Activated CD4-positive, CD25-positive, alpha-beta regulatory T cell treated with anti-CD3 and anti-CD28 coated beads, Interleukin-2, amount 50 U/mL, for 24 hours (primary cell): ENCODE measurements at places on chromosomes 16 and 17.
A peak's percentile ranks its signal among the peaks of the same experiment; 100 is the strongest.

DNA sequence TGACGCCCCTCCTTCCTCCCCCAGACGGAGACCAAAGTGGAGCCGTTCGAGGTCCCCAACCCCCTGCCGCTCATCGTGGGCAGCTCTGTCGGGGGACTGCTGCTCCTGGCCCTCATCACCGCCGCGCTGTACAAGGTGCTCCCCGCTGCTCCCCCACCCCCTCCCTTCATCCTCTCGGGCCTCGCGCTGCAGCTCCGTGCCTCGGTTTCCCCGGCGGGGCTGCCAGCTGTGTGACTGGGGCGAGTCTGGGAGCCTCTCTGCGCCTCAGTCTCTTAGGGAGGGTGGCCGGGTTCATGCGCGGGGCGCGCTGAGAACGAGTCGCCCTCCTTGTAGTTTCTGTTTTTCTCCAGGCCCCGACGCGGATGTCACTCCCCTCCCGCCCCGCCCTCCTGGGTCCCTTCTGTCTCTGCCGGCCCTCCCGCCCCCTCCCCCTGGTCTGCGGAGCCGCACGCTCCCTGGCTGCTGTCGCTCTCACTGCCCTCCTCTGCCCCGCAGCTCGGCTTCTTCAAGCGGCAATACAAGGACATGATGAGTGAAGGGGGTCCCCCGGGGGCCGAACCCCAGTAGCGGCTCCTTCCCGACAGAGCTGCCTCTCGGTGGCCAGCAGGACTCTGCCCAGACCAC lies 23.7 kb upstream of the ITGAX start:
- peak; percentile 35 for ATAC-seq

GRCh38 chr16:66057057-66057456 lies 309.4 kb upstream of the CDH5 start:
- ATAC-seq = no peak

DNA sequence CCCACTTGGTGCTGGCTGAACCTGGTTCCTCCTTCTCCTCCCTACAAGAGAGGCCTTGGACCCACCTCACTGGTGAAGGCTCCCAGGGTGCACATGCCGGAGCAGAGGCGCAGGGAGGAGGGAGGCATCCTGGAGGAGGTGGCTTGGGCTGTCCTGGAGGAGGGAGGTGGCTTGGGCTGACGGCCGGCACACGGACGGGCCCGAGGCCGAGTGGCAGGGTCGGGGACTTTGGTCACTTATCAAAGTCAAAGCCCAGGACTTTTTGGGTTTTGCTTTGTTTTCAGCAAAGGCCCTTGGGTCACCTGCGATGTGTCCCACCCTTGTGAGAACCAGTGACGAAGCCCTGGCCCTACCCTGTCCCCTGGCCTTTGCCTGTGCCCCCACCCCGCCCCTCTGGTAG lies 28.5 kb downstream of the ENDOV start:
- no peak for ATAC-seq

DNA sequence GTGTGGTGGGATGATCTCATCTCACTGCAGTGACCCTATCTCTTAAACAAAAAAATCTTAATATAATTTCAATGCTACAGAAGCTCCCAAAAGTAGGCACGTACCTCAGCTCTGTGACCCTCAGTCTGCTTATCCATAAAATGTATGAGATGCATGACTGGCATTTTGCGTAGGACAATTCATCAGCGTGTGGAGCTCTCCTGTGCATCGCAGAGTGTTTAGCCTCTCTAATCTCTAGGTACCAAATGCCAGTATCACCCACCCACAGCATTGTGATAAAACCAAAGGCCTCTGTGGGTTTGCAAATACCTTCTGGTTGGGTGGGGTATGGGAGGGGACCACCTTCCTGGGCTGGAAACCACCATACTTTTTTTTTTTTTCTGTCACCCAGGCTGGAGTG lies 19.0 kb upstream of the TUBG2 start:
- ATAC-seq = no peak

DNA sequence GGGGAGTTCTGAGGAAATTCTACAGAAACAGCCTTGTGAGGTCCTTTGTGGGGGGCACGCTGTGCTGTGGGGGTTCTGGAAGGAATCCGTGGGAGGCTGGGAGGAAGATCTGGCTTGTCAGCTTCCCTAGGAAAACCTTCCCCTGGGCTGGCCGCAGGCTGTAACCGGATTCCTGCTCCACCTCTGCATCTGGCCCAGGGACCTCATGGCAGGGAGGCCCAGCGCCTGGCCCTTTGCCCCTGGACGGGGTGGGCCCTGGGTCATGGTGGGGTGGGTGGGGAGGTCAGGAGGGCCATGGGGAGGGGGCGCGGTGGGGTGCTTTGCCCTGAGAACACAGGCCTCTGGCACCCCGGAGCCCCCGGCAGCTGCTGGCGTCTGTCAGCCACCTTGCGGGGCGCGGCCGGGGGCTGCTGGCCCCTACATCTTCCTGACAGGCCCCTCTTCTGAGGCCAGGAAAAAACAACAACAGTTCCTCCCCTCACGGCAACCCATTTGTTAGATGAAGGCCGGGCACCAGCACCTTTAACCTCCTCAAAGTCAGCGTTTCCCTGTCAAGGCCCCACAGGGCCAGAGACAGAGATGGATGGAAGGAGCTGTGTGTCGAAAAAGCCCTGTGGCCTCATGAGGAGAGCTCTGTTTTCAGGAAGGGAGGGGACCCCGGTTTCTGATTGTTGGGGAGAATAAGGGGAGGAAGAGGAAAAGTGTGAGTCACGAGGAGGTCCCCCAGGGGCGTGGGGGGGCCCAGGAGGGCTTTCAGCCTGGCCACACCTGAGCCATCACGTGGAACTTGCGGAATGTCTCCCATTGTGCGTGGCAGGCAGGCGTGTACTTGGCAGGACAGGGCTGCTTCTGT lies 3.6 kb upstream of the MEOX1 start:
- ATAC-seq = no peak

DNA sequence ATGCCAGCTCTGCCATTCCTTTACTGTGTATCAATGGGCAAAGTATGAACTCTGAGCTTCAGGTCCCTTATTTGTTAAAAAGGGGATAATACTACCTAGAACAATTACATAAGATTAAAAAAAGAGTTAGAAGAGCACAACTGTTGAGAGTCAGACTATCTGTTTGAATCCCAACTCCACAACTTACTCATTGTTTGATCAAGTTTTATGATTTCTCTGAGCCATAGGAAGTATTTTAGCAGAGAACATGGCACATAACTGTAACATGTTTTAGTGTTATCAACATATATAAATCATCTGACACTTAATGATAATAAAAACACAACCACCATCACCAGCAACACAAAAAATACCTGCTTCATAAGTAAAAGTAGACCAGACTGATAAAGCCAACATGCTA lies 421.3 kb downstream of the ZFHX3 start:
- ATAC-seq = no peak

DNA sequence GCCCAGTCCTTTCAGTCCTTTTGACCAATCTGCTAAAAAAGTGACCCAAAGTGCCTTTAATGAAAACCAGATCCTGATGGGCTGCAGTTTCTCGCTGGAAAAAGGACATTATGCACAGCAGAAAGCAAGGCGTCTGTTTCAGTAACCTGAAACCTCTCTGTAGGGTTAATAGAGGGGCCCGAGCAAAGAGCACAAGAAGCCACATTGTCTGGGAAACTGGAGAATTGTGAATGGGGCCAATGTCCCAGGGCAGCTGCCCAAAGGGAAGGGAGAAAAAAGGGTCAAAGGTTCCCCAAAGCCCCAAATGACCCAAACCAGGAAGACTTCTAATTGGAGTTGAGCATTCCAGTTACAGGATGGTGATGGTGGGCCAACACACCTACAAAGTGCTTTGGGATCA lies 3.0 kb downstream of the OTOA start:
- ATAC-seq = no peak

GRCh38 chr16:60635548-60635947 lies 1400.7 kb downstream of the CDH8 start:
- ATAC-seq = no peak

DNA sequence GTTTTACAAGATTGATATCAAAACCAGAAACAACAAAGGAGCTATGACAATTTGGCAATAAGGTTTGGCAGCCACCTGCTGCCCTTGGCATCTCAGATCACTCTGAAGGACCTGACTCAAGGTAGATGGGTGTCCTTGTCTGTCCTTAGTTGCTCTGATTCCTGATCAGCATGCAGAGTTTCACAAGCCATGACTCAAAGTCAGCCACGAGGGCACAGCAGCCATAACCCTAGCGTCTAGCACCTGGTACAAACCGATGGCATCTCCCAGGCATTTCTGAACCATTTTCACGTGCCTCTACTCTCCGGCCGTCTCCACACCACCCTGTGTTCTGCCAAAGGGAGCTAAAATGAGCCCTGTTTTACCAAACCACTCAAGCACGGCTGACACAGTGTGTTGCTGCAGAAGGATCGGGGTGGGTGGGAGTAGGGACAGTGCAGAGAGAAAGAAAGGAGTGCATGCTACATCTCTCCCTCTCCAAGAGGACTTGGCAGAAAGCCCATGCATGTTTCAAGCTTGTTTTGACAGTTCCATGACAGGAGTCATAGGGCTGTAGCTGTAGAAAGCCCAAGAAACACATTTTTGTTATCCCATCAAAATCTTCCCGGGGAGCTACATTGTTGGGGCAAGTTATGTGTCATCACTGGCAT lies 297.3 kb downstream of the ABCC12 start:
- no peak for ATAC-seq

DNA sequence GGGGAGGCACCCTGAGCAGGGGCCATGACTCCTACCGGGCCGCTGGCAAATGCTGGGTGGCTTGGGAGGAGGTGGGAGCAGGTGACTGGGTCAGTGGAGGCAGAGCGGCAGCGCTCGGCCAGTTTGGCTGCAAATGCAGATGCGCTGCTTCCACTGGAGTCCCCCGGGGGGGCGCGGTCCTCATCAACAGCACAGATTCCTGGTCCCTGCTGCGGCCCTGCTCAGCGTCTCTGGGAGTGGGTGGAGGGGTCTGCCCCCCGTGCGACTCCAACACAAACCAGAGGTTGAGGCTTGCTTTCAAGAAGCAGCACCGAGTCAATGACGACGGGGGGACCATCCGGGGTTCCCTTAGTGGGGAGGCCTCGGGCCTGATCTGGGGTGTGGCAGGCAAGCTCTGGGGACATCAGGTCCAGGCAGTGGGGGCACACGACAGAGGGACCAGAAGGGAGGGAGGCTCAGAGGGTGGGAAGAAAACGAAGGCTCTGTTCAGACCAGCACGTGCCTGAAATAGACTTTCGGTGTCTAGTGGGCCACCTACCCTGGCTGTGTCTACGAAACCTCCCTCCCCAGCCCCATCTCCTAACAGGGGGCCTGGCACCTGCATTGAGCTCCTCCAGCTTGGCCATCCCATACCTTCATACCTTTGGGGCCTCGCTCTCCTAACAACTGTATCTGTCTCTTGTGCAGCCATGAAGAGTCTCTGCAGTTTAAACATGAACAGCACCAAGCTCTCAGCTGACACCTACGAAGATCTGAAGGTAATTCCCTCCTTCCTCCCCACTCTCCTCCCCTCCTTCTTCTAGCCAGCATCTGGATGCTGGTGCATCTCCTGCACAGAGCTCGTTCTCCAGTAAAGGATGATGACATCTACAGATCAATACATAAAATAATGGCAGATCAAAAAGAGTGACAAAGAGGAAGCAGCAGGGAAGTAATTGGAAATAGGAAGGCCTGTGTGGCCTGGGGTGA lies 72.5 kb upstream of the PLCG2 start:
- ATAC-seq = no peak

DNA sequence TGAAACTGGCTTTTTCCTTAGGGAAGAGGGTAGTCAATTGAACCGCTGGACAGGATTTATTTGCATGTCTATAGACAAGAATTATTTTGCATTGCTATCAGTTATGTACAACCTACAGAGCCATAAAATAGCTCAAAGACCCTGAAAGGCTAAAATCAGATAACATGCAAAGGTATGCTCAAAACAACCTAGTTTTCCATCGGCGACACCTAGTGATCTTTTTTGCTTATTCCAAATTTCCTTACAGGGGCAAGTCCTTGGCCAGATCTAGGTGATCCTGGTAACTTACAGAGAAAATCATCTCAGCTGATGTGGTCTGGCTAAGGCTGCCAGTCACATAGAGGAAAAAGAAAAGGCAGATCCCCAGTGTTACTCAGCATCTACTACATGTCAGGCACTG lies 141.2 kb upstream of the RPL38 start:
- no peak for ATAC-seq

DNA sequence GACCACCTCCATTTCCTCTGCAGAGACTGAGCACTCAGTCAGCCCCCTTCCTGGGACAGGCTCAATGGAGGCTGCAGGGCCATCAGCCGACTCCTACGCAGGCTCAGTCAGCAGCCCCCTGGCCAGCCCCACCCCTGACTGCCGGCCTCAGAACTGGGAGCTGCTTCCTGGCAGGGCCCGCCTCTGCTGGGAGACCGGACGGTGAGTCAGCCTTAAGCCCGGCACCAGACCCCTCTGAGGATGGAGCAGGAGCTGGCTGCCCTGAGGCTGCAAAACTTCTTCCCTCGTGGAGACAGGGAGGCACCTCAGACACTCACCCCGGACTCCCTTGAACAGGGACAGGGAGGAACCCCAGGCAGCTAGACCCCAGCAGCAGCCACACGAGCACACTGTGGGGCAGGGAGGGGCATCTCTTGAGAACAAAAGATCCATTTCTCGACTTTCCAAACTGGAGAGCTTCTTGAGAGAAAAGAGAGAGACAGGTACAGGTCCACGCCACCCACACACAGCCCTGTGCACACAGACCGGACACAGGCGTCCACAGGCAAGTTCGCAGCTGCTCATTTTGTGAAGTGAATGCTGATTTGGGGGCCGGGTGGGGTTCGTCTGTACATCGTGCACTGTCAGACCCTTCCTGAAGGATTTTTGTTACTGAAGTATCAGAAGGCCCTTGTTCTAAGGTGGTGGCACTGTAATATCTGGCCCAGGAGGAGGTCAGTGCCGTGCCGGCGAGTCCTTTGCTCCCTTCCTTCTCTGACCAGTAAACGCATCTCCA lies 1.3 kb upstream of the TUBB3 start:
- no peak for ATAC-seq

DNA sequence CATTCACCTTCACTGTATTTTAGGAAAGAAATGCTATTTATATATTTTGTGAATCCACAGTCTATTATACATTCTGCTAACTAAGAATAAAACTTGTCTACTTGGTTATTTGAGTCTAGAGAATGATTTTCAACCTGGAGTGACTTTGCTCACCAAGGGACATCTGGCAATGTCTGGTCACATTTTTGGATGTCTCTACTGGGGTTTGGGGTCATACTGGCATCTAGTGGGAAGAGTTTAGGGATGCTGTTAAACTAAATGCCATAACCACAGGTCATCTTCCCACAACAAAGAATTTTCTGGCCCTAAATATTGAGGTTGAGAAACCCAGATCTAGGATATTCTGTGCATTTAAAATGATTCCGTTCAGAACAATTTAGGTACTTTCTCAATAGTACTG lies 26.0 kb downstream of the KCNJ16 start:
- ATAC-seq = no peak

- ATAC-seq = no peak
These were observed 24.8 kb upstream of the ERN1 start for GRCh38 chr17:64154717-64155116.

DNA sequence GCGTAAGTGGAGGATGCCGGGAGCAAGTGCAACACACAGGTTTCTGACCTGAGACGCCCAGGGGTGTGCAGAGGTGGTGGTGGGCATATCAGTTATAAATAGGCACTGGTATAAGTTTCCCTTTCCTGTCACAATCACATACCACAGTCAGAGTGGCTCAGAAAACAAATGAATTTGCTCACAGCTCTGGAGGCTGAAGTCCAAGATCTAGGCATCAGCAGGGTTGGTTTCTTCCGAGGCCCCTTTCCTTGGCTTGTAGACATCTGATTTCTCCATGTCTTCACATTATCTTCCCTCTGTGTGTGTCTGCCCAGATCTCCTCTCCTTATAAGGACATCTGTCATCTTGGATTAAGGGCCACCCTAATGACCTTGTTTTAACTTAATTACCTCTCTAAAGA lies 250.5 kb upstream of the TNRC6C start:
- no peak for ATAC-seq
